ENCODE measurements at places on chromosomes 7 and 10. TPM values are rescaled to one million over a fixed set of nuclear protein-coding genes. Genes with fewer than 3 reads are reported as not detected.

GRCh38 chr7:2379821-2380450 is 23.5 kb upstream of the CHST12 start:
- DNase-seq: no peak
- no peaks in the 10 kb centered on the region for H3K4me1 ChIP-seq
- H3K27ac ChIP-seq: no peak overlapping the region
- no peak overlapping the region for H3K4me3 ChIP-seq

DNA sequence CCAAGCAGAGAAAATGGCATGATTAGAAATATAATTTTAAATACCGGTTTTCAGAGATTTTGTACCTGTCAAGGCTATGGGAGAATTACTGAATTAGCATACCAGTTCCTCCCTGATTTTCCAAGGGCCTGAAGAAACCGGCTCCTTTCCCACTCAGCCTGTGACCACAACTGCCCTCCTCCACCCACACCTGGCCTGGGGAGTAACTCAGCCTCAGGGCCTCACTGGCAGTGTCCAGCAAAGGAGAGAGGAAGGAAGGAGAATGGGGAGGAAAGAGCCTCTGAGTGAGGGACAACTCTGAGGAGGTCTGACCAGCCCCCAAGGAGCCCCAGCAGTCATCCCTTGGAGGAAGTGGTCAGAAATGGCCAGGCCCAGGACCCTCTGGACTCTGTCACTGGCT is 98.0 kb upstream of the LYZL2 start:
- H3K4me1 ChIP-seq: peaks cover 3% of the 10 kb centered on the region
- H3K36me3 ChIP-seq: no peaks in the 10 kb centered on the region
- H3K4me3 ChIP-seq: no peak overlapping the region
- H3K27ac ChIP-seq: no peak overlapping the region

DNA sequence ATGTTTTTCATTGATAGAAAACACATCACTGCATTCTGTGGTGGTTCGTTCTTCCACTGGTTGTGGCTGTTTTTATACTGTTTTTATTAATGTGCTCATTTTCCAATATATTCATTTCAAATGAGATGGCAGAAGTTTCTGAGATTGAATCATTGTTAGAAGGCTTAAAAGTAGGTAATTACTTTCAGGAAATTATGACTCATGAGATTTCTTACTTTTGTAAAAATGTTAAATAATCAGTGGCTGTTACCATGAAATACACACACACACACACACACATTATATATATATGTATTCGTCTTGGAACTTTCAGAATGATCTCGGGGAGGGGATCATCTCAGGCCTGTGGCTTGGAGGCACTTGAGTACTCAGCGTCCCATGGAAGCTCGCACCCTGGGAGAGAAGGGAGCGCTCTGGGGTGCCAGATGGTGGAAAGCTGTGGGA is 66.1 kb downstream of the ZMYND11 start:
- no peaks in the 10 kb centered on the region for H3K27me3 ChIP-seq
- no peak for DNase-seq
- H3K36me3 ChIP-seq: no peaks in the 10 kb centered on the region
- H3K4me1 ChIP-seq: no peaks in the 10 kb centered on the region
- no peak overlapping the region for H3K4me3 ChIP-seq

GRCh38 chr7:17679458-17679857 is 260.8 kb downstream of the SNX13 start:
- peak overlapping the region; percentile 13 for H3K27ac ChIP-seq
- no peaks in the 10 kb centered on the region for H3K4me1 ChIP-seq
- no peak for DNase-seq
- H3K4me3 ChIP-seq: no peak overlapping the region
- no peaks in the 10 kb centered on the region for H3K27me3 ChIP-seq

DNA sequence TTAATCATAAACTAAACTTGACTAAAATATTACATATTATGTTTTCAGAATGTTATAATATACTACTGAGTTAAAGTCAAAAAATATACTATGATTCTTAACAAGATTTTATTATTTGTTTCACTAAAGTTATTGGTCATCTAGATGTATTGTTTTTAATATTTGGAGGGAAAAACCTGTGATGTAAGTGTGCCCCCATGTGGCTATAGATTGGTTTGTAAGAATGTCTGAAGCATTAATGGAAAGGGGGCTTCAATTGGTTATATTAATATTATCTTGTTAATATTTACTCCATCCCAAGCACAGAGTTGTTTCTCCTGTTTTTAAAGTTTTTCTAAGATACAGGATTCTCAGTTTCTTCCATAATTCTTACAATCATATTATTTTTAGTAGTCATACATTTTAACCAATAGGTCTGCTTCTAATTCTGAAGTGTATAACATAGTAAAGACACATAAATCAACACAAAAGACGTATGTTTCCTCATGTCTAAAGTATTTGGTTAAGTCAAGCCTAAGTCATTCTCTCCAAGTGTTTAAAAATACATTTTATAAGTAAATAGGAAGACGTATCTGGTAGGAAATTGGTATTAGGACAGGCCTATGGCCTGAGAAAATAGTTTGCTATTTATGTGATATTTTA is 58.0 kb downstream of the GNAT3 start:
- H3K4me3 ChIP-seq: no peak overlapping the region
- no peaks in the 10 kb centered on the region for H3K4me1 ChIP-seq
- DNase-seq: no peak
- H3K27me3 ChIP-seq: no peaks in the 10 kb centered on the region
- no peak overlapping the region for H3K27ac ChIP-seq
- H3K36me3 ChIP-seq: no peaks in the 10 kb centered on the region

- H3K4me1 ChIP-seq: no peaks in the 10 kb centered on the region
- no peak overlapping the region for H3K4me3 ChIP-seq
- H3K27me3 ChIP-seq: peaks cover 6% of the 10 kb centered on the region
- no peak for DNase-seq
- H3K27ac ChIP-seq: no peak overlapping the region
These were observed 184.1 kb downstream of the CREB5 start for GRCh38 chr7:28596245-28596935.

UPK3BL2 gene
- total RNA-seq: 49.0 TPM

- no peaks in the 10 kb centered on the region for H3K27me3 ChIP-seq
- DNase-seq: no peak
- H3K36me3 ChIP-seq: no peaks in the 10 kb centered on the region
- H3K27ac ChIP-seq: no peak overlapping the region
These were observed 846 bp upstream of the CALML5 start for GRCh38 chr10:5500162-5500670.

DNA sequence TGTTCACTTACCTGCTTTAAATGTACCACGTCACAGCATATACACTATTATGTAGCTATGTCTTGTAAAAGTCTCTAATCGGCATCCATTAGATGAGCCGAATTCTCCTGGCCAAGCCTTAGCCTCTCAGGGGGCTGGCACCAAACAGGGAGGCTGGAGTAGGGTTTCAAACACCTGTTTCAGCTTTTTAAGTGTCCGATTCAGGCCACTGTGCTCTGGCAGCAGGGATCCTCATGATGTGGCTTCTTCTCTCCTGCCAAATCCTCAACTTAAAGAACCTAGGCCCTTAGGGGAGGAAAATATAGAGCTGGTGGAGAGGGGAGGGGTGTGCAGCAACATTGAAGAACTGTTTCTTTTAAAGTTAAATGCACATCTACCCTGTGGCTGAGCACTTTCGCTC is 68.5 kb upstream of the NFKB2 start:
- H3K27ac ChIP-seq: no peak overlapping the region
- no peaks in the 10 kb centered on the region for H3K36me3 ChIP-seq
- no peak overlapping the region for H3K4me3 ChIP-seq
- H3K4me1 ChIP-seq: no peaks in the 10 kb centered on the region

DNA sequence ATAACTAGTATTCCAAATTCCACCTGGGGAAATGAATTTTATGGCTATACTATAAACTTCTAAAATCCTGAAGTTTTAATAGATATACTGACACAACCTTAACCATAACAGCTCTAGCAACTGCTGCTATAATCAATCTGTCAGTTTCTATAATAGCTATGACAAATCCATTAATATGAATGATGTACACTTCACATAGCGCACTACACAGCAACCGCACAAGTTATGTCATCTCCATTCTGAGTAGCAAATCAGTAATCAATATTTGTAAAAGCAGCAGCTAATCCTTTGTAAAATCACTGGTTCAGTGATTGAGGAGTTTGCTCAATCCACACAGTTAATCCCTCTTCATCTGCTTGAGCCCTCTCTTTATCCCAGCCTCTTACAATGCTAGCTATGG is 105.3 kb downstream of the SKAP2 start:
- no peak for DNase-seq
- H3K36me3 ChIP-seq: no peaks in the 10 kb centered on the region
- no peaks in the 10 kb centered on the region for H3K27me3 ChIP-seq
- H3K4me1 ChIP-seq: no peaks in the 10 kb centered on the region
- no peak overlapping the region for H3K4me3 ChIP-seq

DNA sequence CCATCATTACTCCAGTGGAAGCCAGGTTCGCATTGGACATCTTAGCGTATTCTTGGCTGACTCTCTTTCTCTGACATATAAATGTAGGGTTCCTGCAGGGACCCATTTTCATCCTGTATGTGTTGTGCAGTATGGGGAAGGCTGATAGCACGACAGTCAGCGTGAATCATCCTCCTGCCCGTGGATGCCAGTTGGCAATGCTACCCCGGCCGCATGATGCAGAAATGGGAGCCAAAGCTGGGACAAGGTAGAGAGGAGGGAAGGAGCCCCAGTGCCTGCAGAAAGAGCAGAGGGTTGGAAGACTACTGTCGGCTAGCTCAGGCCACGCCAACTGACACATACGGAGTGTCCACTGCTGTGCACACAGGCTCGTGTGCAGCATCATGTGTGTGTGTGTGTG is 251.6 kb downstream of the SKAP2 start:
- no peaks in the 10 kb centered on the region for H3K4me1 ChIP-seq
- H3K4me3 ChIP-seq: no peak overlapping the region
- no peak overlapping the region for H3K27ac ChIP-seq
- DNase-seq: no peak

Data from transverse colon (tissue), 4 donors.